CD4-positive, alpha-beta T cell treated with Interleukin-17A for 4 hours (primary cell): ENCODE measurements at places on chromosomes 1 and 21.

DNA sequence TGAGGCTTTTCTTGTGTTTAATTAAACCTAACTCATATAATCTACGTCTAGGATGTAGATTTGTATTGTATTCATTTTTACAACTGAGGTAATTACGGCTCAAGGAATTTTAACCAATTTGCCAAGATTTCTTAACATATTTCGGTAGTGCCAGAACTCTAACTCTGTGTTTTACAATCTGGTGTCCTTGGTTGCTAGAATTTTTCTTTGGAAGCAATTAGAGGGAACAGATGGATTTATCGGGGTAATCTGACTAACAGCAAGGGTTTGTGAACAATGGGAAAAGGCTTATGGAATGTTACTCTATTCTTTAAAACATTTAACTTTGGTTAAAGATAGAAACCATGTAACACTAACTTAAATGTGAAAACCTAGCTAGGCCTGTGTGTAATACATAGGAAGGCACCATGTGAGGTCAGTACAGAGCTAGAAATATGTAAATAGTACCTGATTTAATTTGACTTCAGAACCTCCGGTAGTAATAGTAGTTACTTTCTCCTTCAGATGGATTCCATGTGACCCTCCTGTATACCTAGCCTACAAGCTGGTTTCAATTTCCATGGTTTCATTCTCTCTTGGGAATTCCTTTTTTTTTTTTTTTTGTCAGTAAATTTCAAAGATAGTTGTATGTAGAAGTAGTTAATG, 1.2 kb downstream of the MTF2 start:
- no peak for DNase-seq

- no peak for DNase-seq
Observed at GRCh38 chr1:98179151-98179773, 258.4 kb upstream of the DPYD start.

DNA sequence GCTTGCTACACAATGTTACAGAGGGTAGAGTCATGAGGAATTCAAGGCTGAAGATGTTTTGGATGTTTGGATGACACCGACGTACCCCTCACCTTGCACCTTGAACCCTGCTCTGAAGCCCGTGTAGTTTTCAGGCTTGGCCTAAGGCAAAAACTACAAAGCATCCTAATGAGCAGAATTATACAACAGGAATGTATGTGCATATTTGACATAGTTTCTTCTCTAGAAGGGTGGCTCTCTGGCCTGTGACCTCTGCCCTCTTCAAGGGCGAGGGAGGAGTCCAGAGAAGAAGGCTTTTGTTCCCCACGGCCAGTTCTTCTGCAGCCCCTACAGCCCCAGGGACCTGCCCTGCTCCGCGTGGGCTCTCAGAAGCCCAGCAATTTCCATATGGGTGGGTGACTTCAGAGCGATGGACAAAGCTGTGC, 43.3 kb downstream of the L1TD1 start:
- no peak for DNase-seq

DNA sequence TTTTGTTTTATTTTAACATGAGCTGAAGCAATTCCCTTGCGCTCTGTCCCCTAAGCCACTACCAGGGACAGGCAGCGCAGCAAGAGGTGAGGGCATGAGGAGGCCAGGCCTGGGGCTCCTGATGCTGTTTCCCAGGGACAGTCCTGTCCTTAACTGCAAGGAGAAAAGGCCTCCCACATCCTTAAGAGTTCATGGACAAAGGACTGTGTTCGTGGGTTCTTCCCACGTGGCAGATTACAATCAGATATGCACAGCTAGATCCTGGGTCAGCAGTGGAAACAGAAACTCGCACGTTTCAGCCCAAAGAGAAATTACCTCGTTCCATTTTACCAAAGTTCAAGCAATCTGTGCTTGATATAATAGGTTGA, 85.8 kb downstream of the MIS18A start:
- no peak for DNase-seq

DNA sequence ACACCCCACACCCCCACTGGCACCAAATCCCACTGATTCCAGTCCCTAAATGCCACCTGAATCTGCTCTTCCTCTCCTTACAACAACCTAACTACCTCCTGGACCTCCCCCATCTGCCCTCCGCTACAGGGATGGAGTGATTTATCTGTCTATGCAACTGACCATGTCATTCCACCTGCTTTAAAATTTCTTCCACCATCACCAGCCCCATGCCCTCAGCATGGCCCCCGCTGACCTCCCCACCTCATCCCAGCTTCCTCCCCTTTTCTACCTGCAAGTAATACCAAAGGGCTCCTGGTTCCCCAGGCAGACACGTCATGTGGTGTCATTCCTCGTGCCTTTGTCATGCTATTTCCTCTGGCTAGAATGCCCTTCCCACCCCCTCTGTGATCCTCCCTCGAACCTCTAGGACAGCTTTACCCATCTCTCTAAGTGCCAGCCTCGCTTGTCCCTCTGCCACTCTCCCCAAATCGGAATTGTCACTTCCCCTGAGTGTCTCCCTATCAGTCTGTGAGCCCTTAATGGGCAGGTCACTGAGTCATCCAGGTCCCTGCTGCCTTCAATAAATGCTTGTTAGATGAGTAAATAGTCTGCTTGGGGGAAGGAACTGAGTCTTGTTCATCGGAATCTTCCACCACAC, 3.7 kb downstream of the GJB4 start:
- no peak for DNase-seq

DNA sequence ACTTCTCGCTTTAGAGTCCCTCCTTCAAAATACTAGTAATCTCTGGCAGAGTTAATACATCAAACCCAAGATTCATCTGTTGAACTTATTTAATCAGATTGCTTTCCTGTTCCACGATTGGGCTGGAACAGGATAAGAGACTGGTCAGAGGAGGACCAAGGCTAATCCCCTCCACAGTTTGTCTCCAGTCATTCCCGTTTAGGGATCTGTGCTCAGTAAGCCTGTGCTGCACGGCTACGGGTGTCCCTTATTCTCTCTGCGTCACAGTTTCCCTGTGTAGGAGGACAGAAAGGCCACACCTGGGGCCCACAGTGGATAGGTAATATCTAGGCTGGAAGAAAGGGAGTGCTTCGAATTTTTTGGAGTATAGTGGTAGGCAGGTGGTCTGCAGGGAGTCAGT, 16.5 kb upstream of the NUAK2 start:
- no peak for DNase-seq

DNA sequence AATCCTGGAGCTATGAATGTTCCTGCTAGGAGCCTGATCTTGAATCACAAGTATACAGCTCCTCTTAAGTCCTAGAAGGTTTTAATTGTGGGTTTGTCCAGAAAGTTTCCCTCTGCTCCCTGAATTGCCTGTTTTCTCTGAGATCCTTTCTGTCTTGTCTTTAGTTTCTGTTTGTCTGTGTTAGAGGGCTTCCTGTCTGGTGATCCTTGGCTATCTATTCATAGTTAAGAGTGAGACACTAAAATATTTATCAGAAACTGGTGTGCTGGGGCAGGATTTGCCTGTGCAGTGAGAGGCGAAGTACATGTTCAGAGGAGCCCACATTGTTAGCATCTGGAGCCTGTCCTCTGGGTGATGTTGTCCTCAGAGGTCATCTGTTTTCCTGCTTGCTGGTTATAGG, 45.4 kb downstream of the ETS2 start:
- no peak for DNase-seq

GRCh38 chr1:110286564-110286963, 52.6 kb upstream of the RBM15 start:
- DNase-seq = no peak

GRCh38 chr1:66291531-66291864, 242.5 kb upstream of the SGIP1 start:
- no peak for DNase-seq

DNA sequence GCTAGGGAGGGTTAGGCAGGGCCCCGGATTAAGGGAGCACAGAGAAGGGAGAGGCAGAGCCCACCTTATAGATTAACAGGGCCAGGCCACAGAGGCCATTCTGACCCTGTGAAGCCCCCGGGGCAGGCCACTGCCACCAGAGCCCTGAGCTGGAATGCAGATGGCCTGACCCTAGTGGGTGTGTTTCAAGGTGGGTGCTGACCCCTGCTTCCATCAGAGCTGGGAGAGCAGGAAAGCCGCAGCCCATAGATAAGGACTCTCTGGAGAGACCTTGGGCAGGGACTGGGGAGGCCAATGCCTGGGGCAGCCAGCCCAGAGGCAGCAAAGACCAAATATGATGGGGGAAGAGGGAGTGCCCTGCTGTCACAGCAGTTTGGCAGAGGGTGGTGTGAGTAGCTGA, 35.9 kb downstream of the NCMAP start:
- DNase-seq = no peak

- DNase-seq = no peak
Observed at GRCh38 chr1:28642056-28642846, 616 bp downstream of the TAF12 start.

DNA sequence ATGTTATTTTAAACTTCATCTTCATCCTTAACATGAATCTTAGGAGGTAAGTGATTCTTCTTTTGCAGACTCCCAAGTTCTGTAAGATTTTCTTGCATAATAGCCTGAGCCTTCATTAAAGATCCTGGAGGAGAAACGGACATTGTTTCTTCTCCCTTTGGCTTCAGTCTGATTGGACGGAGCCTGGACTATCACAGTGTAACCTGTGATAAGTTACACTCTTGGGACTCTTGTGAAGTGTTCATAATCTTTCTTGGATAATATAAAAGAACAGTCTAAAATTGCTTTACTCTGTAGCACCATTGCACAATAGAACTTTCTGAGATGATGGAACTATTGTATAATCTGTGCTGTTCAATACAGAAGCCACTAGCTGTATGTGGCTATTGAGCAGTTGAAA, 244.8 kb downstream of the DNM3 start:
- no peak for DNase-seq

DNA sequence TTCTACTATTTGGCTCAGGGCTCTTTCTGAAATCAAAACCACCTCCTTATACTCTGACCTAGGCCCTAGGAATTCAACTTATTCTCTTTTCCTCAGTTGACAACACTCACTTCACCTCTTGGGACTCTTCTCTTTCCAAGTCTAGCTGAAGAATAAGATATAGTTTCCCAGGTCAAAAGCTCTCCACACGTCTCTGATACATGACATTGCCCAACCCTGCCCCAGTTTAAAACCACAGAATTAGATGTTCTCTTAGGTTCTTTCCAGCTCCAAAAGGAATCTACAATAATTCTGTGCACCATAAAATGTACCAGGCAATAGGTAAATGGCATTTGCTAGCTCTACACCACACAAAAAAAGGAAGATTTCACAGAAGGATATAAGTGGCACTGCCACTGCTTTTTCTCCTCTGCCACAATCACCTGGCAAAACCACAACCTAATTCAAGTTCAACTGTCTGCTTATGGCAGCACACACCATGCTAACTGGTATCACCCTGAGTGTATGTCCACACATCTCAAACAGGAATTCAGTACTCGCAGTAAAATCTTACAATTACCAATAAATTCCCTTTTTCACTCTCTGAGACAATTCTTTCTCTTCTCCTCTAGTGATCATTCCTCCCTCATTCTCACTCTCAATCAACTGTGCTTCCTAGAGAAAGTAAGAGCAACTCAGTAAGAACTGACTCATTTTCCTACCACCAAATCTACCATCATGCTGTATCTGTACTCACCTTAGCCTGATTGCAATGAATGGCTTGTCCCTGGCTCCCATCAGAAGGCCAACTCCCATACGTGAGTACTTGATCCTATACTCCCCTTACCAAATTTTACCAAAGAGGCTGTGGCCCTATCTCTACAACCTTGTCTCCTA, 27.3 kb downstream of the ZBTB8OS start:
- no peak for DNase-seq

- no peak for DNase-seq
Observed at GRCh38 chr1:6275826-6276782, 15.2 kb upstream of the GPR153 start.

DNA sequence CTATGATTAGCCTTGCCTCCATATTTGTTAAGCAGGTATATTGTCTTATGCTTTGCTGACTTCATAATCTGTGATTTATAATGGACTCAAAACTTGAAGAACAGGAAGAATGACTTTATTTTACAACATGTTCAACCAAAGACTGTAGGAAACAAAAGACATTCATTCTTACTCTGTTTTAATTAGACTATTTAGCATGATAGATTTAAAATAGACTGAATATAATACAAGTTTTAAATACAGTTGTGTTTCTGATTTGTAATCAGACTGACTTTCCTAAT, 63.1 kb downstream of the CDC14A start:
- DNase-seq = no peak

DNA sequence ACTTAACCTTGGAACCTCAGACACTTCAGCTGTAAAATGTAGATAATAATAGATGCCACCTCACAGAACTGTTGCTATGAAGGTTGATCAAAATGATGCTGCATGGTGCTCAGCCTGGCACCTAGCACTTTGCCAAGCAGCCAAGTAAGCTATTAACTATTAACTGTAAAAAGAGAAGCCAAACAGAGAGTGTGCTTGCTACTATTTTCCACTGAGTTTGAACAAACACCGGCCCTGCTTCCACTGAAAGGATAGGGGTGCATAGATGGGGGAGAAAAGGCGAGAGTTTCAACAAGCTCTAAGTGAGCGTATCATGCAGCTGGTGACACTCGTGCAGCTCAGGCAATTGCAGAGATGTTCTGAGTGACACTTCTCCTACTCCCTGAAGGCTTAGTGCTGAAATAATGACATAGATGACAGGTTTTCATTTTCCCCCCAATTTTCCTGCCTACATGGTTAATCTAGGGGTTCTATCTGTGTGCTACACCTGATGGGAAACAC, 78.2 kb downstream of the GPR88 start:
- DNase-seq = no peak

DNA sequence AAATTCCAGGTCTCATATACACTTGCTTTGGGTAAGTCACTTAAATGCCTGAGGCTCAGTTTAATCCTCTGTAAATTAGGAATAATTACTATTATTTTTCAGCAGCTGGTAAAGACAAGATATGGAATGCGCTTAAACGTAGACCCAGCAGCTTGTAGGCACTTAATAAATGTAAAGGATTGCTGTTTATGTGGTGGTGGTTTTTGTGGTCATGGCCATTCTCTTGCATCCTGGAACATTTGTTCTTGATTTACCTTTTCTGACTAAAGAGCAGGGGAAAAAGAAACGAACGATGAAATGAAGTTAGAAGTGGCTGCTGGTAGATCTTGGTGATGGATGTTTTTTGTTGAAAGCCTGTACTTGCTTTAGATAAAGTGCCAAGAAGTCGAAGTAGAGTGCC, 195.0 kb upstream of the FOXD3 start:
- no peak for DNase-seq

GRCh38 chr1:243447844-243448243, 192.0 kb downstream of the SDCCAG8 start:
- DNase-seq = no peak

GRCh38 chr1:173414136-173414535, 63.0 kb upstream of the PRDX6 start:
- no peak for DNase-seq

GRCh38 chr1:61337037-61337436, 254.7 kb downstream of the NFIA start:
- DNase-seq = no peak

DNA sequence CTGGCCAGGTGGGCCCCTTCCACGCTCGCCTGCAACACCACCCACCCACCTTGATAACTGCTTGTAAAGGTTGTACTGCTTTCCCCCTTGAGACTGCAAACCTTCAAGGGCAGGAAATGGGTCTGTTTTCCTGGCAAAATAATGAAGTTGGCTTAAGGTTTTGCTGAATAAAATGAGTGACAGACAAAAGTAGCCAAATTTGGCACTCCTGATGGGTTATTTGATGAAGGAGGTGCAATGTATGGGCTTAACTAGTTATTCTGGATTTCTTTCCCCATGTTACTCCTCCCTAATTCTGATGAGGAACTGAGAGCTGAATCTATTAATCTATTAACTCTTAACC, 14.6 kb upstream of the HLCS start:
- no peak for DNase-seq

GRCh38 chr1:112625696-112626095, 6.1 kb downstream of the CAPZA1 start:
- DNase-seq = no peak

- DNase-seq = no peak
Observed at GRCh38 chr21:39097981-39098380, 85.3 kb downstream of the PSMG1 start.
